ENCODE measurements at places on chromosomes 1 and 21.

DNA sequence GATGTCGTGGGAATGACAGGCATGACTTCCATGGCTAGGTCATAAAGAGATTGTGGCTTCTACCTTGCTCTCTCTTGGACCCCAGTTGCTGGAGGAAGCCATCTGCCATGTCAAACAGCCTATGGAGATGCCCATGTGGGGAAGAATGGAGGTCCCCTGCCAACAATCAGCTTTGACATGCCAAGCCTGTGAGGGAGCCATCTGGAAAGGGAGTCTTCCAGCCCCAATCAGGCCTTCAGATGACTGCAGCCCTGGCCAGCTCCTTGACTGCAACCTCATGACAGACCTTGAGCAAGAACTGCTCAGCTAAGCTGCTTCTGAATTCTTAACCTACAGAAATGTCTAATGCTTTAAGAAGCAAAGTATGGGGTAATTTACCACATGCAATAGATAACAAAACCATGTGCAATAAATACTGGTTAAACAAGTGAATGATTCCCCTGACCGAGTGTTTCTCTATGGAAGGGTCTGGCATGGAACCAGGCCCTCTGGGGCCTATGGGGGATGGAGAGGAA, 187.1 kb downstream of the HIVEP3 start:
- ATAC-seq, result no peak

DNA sequence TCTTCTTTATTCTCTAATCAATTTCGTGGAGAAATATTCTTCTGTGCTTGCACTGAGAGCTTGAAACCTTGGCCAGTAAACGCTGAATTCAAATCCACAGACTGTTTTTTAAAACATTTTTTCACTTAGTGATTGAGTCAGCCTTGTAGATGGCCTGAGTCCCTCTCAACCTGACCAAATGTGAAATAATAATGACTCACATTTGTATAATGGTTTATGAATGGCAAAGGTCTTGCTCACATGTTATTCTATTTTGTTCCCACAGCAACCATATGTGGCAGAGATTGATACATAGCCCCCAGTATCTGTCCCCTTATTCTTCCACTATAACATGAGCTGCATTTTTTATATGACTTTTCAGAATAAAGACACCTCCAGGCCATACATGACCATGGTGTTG, 47.8 kb upstream of the CCDC190 start:
- ATAC-seq, result peak; percentile 64

GRCh38 chr1:41024953-41025352, 3.4 kb upstream of the SLFNL1 start:
- ATAC-seq, result no peak

DNA sequence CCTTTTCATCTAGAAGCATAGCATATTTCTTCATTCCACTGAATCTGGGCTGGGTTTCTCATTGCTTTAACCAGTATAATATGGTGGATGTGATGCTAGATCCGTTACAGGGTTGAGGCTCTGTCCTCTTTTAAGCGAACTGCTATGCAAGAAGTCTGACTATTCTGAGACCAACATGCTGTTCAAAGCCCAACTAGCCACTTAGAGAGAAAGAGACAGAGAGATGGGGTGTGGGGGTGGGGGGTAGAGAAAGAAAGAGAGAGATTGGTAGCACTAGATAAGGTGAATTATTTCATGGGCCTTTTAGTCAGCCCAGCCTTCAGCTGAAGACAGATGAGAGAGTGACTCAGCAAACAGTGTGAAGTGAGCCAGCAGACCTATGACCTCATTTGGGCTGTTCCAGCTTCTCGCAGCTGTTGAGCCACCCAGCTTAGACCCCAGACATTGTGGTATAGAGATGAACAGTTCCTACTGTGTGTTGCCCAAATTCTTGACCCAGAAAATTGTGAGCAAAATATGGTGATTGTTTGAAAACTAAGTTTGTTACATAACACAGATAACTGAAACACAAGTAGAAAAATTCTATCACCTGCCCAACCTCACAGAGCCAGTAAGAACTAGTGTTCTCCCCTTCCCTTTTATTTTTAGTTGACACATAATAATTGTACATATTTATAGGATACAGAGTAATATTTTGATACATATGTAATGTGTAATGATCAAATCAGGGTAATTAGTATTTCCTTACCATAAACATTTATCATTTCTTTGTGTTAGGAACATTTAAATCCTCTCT, 40.7 kb upstream of the PRKACB start:
- peak; percentile 96 for ATAC-seq

DNA sequence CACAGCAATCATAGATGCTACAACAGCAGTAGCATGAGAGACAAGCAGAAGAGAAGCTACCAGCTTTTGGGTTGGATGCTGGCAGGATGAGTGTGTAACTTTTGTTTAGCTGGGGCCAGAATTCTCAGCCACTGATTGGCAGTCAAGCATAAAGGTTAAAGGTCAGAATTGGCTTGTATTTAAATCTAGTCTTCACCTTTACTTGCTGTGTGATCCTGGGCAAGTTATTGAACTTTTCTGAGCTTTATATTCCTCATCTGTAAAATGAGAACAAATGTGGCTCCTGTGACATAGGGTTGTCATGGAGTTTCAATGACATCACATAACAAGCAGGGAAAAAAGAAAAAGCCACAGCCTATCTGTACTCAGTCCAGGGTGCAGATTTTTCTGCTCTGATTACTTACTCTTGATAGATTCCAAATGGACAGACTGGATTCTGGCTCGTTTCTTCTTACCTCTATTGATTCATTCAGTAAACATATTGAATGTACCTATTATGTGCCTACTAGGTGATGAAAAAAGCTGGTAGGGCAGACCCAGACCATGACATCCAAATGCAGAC, 2.8 kb upstream of the AZIN2 start:
- ATAC-seq, result no peak

- no peak for ATAC-seq
These were observed 39.7 kb upstream of the SDC3 start for GRCh38 chr1:30948278-30948677.

DNA sequence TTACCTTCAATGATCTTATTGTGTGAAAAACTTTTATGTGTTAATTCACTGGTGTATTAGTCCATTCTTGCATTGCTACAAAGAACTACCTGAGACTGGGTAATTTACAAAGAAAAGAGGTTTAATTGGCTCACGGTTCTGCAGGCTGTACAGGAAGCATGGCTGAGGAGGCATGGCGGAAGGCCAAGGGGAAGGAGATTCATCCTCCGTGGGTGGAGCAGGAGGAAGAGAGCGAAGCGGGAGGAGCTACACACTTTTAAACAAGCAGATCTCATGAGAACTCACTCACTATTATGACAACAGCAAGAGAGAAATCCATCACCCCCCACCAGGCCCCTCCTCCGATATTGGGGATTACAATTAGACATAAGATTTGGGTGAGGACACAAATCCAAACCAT, 44.2 kb upstream of the RGS7 start:
- no peak for ATAC-seq

DNA sequence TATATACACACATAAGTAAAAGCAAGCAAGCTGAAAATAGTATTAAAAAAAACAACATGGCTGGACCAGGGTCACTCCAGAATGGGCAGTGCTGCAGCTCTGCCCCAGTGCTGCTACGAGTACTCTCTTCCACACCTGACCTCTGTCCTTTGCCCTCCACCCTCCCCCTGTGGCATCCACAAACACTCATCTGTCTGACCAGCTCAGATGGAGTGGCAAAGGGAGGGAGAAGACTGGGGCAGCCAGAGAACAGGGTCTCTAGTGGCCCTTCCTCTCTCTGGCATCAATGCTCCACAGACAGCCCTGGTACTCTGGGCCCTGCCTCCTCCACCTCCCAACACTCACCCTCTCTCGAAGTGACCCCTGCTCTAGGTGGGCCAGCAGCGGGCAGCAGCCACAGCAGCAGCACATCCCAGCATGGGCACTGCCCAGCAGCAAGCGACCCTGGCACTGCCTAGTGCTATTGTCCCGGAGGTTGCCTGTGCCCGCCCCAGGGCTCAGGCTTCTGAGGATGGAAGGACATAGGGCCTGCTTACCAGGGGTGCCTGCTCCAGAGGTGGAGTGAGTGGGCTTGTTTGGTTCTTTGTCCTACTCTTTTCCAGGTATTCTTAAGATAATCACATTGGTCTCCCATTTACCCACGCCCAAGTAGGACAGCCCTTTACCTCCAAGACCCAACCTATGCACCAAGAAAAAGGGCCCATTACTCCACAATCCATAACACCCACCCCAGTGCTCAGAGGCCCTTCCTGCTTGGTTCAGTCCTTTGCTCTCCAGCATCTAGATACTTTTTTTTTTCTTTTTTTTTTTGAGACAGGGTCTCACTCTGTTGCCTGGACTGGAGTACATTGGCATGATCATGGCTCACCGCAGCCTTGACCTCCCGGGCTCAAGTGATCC, 6.2 kb downstream of the ARHGEF2 start:
- no peak for ATAC-seq

DNA sequence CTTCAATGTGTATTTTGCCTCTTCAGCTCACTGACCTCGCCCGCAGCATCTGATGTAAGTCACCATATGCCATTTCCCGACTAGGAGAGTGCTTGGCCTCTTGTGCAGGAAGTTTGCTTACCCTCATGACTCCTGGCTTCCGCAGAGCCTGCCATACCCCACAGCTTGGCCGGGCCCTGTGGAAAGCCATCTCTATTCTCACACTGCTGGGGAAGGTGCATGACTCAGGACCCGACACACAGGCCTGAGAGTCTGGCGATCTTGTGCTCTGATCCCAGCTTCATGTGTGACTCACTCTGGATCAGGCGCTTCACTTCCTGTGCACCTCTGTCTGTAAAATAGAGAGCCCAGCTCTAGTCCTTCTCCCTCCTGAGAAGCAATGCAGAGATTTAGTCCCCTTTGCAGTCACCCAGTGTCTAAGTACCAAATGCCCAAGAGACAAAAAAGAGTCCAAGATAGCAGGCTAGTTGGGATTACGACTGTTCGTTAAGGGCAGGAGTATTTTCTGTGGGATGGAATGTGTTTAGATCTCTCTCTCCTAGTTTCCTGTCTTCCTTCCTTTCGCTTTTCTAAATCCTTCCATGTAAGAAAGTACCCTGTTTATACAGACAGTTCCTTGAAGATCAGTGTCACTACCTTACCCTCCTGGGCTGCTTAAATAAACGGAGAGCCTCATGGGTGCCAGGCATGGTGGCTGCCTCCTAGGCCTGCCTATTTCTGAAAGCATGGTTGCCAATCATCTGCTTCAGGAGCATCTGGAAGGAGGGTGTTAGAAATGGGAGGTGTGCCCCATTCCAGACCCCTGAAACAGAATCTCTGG, 62.8 kb upstream of the KIF26B start:
- ATAC-seq, result peak; percentile 99

DNA sequence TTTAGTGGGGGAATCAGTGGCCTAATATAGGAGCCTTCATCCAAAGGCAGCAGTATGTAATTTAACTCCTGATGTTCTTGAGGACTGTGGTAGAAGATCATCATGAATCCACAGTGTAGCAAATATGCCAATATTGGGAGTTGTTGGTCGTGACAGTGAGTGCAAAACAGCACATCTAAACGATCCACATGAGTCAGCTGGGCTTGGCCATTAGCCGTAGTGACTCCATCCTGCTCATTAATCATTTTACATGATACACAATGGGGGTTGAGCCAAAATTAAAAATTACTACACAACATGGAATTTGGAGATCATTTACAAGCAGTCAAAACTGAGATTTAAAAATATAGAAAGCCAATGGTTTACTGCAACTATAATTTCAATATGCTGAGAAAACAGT, 653.9 kb upstream of the CAMK1G start:
- ATAC-seq, result peak; percentile 52

GRCh38 chr1:212951947-212952640, 1.8 kb downstream of the VASH2 start:
- no peak for ATAC-seq

GRCh38 chr1:198701766-198702539, 63.1 kb downstream of the PTPRC start:
- no peak for ATAC-seq

DNA sequence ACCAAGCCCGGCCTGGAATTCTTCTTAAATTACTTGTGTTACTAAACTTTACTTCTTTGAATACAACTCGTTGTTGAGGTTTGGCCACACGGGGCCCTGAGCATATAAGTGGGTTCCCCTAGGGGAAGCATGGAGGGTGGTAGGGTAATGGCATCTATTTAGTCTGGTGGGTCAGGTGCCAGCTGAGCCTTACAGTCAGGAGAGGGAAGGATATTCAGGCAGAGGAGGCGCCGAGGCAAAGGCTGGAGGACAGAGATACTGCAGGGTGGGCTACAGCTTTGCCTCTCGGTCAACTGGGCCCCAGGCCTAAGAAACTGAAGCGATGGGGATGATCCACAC, 424 bp upstream of the NECAP2 start:
- ATAC-seq, result peak; percentile 61

GRCh38 chr1:240282061-240282830, 190.6 kb downstream of the FMN2 start:
- no peak for ATAC-seq

- ATAC-seq, result no peak
These were observed 52.0 kb upstream of the TMPRSS2 start for GRCh38 chr21:41559658-41560631.

GRCh38 chr1:119861547-119861946, 34.8 kb downstream of the ADAM30 start:
- no peak for ATAC-seq

GRCh38 chr1:157151073-157151472, 12.9 kb upstream of the ETV3 start:
- ATAC-seq, result no peak

- ATAC-seq, result no peak
These were observed 46.8 kb upstream of the DIPK1A start for GRCh38 chr1:93007941-93008577.

DNA sequence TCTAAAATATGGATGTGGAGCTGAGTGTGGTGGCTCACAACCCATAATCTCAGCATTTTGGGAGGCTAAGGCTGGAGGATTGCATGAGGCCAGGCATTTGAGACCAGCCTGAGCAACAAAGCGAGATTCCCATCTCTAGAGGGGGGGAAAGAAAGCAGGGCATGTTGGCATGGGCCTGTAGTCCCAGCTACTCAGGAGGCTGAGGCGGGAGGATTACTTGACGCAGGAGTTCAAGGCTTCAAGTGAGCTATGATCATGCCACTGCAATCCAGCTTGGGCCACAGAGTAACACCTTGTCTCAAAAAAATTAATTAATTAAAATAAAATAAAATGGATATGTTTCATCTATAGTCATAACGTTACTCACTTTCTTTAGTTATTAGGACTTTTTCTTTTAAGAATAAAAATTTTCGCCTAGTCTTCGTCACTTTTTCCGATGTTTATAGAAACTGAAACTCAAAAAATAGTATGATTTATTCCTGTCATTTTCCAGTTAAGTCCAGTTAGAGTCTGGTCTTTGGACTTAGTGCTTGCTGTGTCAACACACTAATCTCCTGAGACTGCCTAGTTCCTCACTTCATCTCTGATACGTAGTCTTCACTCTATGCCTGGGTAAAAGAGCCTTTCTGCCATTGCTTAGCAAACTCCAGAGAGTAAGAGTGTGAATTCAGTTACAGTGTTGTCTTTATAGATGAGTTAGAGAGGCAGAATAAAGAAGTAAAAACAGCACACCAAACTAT, 28.0 kb downstream of the IARS2 start:
- no peak for ATAC-seq

- ATAC-seq, result no peak
These were observed 80.0 kb downstream of the LHX4 start for GRCh38 chr1:180310095-180310494.

DNA sequence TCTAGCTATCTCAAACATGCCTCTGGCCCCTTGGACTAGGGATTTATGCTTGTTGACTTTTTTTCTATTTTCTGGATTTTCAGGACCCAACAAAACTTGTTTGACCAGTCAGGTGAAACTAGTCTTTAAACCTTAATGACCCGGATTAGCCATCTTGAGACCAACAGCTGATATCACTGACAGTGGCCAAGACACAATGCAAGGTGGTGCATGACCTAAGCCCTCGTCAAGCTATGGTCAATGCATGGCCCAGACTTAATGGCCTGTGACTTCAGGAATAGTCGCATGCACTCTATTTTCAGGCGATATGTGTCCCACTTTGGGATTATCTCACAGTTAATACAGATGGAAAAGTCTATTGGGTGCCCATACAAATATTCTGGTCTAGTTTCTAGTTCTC, 190.4 kb downstream of the ZBTB18 start:
- ATAC-seq, result no peak
